ENCODE measurements at places on chromosomes 2 and 18.

DNA sequence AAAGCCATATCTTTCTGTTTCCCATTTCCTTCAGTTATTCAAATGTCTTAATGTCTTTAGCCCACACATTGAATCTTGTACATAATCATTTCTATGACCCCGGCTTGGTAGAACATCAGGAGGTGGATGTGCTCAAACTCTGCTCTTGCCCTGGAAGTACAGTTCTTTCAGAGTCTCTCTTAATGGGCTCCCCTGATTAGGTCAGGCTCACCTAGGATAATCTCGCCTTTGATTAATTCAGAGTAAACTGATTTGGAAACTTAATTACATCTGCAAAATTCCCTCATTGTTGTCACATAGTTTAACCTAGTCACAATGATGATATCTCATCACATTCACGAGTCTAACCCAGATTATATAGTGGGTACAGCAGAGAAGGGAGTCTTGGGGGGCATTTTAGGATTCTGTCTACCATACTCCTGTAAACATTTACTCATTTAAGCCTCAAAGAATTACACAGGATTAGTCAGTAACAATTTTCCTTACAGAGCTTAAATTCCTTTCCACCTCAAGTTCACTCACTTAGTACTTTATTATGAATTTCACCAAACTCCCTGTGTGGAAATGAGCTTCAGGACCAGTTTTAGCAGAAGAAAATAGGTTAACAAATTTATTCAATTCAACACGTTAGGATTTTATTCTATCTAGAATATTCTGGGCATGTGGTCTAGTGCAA, 135.5 kb downstream of the FHOD3 start:
- no peak overlapping the region for H3K27ac ChIP-seq
- DNase-seq = no peak
- H3K27me3 ChIP-seq = no peaks in the 10 kb centered on the region
- no peaks in the 10 kb centered on the region for H3K36me3 ChIP-seq
- peaks cover 2% of the 10 kb centered on the region for H3K4me1 ChIP-seq

GRCh38 chr2:217880891-217881290, 121.9 kb downstream of the TNS1 start:
- no peak overlapping the region for H3K4me3 ChIP-seq
- peaks cover 2% of the 10 kb centered on the region for H3K4me1 ChIP-seq
- no peak overlapping the region for H3K27ac ChIP-seq

DNA sequence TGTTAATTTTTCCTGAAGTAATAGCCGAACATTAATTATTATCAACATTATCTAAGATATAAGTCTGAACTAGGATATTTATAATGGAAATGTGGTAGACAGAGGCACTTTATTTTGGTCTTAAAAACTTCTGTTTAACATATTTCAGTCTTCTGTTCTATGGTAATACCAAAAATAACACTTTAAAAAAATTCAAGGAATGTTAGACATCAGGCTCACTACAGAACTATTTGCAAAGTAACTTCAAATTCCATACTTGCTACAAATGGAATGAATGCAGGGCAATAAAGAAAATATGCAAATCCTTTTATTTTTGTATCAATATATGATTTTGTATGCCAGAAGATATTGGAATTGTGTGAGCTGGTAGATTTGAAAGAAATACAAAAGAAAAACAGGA, 345.5 kb upstream of the DSEL start:
- H3K36me3 ChIP-seq = no peaks in the 10 kb centered on the region
- no peaks in the 10 kb centered on the region for H3K27me3 ChIP-seq
- no peaks in the 10 kb centered on the region for H3K4me1 ChIP-seq
- no peak overlapping the region for H3K4me3 ChIP-seq
- DNase-seq = no peak
- H3K27ac ChIP-seq = no peak overlapping the region

GRCh38 chr2:124877141-124877577, 852.1 kb downstream of the CNTNAP5 start:
- H3K4me3 ChIP-seq = no peak overlapping the region
- H3K4me1 ChIP-seq = no peaks in the 10 kb centered on the region
- H3K36me3 ChIP-seq = no peaks in the 10 kb centered on the region
- no peak overlapping the region for H3K27ac ChIP-seq
- no peak for DNase-seq

- no peaks in the 10 kb centered on the region for H3K36me3 ChIP-seq
- DNase-seq = no peak
- H3K4me1 ChIP-seq = no peaks in the 10 kb centered on the region
- no peak overlapping the region for H3K27ac ChIP-seq
These were observed 368.7 kb upstream of the ID2 start for GRCh38 chr2:8312861-8313830.

- H3K4me1 ChIP-seq = peaks cover 1% of the 10 kb centered on the region
- H3K4me3 ChIP-seq = no peak overlapping the region
- no peak overlapping the region for H3K27ac ChIP-seq
These were observed 36.1 kb upstream of the TXNDC2 start for GRCh38 chr18:9849407-9850283.
